ENCODE measurements at places on chromosomes 5 and 9. TPM values are rescaled to one million over a fixed set of nuclear protein-coding genes. Genes with fewer than 3 reads are reported as not detected.

Gene PCDHB11
- 0.28 TPM for polyA plus RNA-seq

Gene CTNND2
- polyA plus RNA-seq, result 10.5 TPM

Gene MARVELD2
- polyA plus RNA-seq, result 0.27 TPM

Gene TRPM3
- 0.04 TPM for polyA plus RNA-seq

Gene WDR36
- 4.3 TPM for polyA plus RNA-seq

Gene PCDHA9
- polyA plus RNA-seq, result not detected

Gene ANKRD31
- polyA plus RNA-seq, result 0.04 TPM

Gene BTNL9
- 32.5 TPM for polyA plus RNA-seq

Gene GRM6
- 0.04 TPM for polyA plus RNA-seq

Gene TMEM174
- polyA plus RNA-seq, result not detected

Measured in heart left ventricle (tissue), 16 donors.